T follicular helper cell (primary cell): ENCODE measurements at places on chromosomes 12 and 14.
A peak's percentile ranks its signal among the peaks of the same experiment; 100 is the strongest.

- DNase-seq: no peak
Measured at GRCh38 chr12:133236556-133236955, 879 bp upstream of the ANHX start.

GRCh38 chr12:52228931-52229330 lies 4.1 kb upstream of the KRT7 start:
- no peak for DNase-seq

- no peak for DNase-seq
Measured at GRCh38 chr14:38623661-38624060, 367.8 kb upstream of the CLEC14A start.

DNA sequence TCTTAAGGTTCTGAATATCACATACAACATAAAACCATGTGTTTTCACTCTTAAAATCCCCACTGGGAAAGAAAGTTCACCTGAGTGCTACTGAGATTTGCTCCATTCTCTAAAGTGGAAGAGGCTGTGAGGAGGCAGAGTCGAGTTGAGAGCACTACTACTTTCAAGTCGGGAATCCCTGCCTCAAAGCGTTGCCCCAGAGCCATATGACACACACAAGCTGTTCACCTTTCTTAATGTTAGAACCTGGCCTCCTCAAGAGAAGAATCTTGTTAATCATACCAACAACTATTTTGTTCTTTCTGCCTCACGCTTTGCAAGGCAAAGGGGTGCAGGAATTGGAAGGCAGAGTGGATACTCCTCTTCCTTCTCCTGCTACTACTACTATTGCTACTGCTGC lies 149.7 kb upstream of the DAAM1 start:
- DNase-seq: no peak

- DNase-seq: no peak
Measured at GRCh38 chr12:16913832-16914490, 308.0 kb upstream of the LMO3 start.

GRCh38 chr14:61730756-61731373 lies 31.4 kb upstream of the SNAPC1 start:
- DNase-seq: no peak

- DNase-seq: no peak
Measured at GRCh38 chr12:107654873-107655272, 30.7 kb upstream of the PWP1 start.

DNA sequence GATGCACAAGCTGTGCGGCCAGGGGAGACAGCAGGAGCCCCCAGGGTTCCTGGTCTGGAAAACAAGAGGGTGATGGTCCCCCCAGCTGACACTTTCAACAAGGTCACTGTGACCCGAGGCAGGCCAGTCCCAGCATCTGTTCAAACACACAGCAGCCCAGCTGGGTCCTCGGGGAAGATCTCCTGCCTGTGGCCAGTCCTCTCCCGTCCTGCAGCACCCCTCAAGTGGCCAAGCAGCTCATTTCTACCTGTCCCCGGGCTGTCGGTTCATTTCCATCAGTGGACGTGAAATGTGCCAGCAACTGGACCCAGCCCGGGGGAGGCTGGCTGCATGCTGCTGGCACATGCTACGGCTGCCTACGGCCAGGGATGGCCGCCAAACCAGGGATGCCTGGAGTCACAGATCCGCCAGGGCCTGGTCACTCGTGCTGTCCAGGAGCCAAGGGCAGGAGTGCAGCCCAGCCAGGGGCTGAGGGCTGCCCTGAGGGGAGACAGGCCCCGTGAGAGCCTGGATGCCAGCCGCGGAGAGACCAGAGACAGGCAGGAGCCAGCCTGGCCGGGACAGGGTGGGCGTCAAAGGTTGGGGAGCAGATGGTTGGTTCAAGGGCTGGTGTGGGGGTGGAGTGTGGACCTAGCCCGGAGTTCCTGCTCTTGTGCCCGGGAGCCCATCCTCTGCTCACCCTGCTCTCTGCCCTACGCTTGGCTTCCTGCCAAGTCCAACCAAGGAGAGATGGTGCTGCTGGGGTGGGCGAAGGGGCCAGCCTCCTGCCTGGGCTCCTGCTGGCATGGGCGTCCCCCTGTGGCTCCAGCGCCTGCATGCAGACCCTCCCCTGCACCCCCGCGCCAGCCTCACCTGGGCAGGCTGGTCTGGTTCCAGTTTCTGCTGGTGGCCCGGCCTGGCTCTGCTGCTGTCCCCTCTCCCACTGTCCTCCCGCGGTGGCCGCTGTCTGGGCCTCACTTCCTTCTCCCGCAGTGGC lies 143.8 kb downstream of the ADGRD1 start:
- DNase-seq: no peak

- no peak for DNase-seq
Measured at GRCh38 chr12:14948672-14949071, 10.3 kb upstream of the ERP27 start.

GRCh38 chr14:60235440-60235839 lies 13.6 kb upstream of the PPM1A start:
- no peak for DNase-seq

DNA sequence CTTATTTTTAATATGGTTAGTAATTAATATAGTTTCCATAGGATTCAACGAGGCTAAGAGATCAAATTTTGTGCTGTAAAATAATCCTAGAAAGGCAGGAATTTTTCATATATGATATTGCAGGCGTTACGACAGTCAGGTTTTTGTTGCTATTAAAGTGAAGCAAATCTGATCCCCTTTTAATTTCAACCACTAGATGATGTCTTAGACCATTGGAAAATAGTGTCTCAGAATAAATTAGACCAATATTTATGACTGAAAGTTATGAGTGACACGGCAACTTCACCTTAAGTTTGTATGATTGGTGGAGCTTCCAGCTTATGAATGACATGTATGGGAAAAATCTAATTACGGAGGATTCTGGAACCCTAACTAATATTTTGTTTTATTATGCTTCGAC lies 2.5 kb downstream of the TPH2 start:
- no peak for DNase-seq

DNA sequence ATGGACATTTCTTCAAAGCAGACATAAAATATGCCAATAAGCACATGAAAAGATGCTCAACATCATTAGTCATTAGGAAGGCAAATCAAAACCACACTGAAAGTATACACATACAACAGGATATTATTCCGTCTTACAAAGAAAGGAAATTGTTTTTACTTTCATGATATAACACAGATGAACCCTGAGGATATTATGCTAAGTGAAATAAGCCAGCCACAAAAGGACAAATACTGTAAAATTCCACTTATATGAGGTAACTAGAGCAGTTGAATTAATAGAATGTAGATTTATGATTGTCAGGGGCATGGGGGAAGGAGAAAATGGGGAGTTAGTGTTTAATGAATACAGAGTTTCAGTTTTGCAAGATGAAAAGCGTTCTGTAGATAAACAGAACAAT lies 4.2 kb downstream of the ACYP1 start:
- DNase-seq: no peak

GRCh38 chr12:5525783-5526367 lies 94.0 kb downstream of the NTF3 start:
- DNase-seq: no peak

- DNase-seq: no peak
Measured at GRCh38 chr14:73634011-73634833, 10.6 kb upstream of the DNAL1 start.

- peak; percentile 84 for DNase-seq
Measured at GRCh38 chr14:55051423-55052268, at the start of gene MAPK1IP1L. Gene MAPK1IP1L (plus strand): TSS chr14:55051647. CDS start chr14:55061684, 10,037 bp downstream.

DNA sequence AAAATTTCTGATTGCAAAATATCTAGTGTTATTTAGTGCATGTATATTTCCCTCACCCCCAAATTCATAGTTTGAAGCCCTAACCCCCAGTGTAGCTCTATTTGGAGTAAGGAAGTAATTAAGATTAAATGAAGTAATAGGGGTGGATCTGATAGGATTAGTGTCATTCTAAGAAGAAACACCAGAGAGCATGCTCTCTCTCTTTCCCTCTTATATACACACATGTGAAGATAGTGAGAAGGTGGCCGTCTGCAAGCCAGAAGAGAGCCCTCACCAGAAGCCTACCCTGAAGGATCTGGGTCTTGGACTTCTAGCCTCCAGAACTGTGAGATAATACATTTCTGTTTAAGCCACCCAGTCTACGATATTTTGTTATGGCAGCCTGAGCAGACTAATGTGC lies 120.3 kb downstream of the TMEM30B start:
- DNase-seq: no peak

DNA sequence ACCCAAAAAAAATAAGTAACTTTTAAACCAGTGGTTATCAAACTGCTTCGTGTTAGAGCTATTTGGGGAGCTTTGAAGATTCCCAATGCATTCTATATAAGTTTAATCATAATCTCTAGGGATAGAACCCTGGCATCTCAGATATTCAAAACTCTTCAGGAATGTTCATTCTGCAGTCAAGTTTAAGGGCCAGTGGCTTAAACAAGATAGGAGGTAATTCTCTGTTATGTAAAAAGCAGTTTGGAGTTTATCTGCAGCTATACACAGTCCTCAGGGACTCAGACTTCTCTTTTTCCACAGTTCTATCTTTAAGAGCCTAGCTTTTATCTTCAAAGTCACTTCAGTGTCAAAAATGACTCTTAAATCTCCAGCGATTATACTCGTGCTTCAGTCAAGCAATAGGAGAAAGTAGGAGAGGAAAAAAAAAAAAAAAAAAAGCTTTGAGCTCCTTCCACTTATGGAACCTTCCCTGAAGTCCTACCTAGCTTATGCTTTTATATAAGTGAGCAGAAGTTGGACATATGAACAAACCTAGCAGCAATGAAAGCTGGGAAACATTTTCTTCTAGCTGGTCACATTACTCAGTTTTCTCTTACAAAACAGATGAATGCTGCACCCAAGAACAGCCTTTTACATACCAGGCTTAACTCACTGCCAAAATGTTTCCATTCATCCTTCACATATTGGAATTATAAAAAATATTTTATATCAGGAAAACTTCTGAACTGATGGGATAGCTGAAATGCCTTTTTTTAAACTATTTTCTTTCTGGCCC lies 302.8 kb downstream of the FSCB start:
- no peak for DNase-seq

DNA sequence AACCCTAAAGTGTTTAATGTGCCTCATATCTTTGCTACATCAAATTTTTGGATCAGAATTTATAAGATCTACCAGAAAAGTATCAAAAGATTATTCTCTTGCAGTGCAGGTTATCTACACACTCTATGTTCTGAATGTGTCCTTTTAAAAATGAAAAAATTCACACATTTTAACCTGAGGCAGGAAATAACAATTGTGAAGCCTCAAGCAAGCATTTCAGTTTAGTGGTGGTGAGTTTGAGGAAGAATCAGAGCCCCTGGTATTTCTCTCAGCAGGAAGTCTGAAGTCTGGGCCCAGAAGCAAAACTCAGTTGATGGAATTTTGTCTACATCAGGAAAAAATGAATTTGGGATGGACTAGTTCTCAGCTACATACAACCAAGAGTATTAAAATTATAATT lies 137.0 kb upstream of the PZP start:
- no peak for DNase-seq

DNA sequence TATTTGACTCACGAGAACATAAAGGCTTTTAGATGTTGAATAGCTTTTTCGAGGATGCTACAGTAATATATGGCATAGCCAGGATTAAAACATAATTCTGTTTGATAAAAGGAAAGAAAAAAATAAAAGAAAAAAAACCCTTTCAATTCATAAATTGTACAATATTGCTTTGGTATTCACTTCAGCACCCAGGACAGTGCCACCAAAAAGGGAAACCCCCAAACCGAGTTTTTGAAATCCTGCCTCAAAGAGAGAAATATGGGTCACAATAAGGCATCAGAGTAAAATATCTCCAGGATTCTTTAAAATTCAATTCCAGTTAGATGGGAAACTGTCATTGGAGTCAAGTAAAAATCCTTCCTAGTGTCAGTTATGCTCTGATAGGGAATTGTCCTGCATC lies 551.2 kb upstream of the SEL1L start:
- no peak for DNase-seq

DNA sequence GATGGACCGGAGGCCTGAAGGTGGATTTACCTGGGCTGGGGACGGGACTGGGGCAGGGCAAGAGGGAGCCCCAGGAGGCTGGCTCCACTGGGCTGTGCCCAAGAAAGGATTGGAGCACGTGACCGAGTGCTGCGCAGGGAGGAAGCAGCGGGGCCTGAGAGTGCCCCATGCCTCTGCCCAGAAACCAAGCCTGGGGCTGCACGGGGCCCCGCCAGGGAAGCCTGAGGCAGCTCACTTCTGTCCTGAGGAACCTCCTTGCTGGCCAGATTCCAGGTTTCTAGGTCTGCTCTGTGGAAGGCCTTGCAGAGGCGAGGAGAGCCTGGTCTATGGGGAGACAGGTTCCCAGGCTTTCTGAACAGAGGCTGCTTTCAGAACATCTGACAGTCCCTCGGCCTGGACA lies 10.4 kb downstream of the NGB start:
- DNase-seq: no peak

DNA sequence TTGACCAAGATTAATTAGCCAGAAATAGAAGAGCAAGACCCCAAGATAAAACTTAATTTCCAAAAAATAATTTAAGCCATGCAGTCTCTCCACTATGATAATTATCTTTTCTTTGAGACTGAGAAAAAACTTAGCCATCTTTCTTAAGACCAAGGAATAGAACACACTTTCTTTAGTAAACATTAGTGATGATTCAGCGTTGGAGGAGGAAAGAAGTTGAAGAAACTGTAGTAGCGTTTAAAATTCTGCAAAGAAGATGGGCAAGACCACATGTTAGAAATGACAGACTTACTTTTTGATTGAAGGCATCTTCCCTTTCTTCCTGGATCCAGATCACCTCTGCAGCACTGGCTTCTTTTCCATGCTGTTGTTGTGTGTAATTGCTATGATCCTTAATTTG lies 124.8 kb upstream of the RASSF8 start:
- no peak for DNase-seq

- no peak for DNase-seq
Measured at GRCh38 chr12:104000807-104001434, 35.2 kb downstream of the TDG start.

DNA sequence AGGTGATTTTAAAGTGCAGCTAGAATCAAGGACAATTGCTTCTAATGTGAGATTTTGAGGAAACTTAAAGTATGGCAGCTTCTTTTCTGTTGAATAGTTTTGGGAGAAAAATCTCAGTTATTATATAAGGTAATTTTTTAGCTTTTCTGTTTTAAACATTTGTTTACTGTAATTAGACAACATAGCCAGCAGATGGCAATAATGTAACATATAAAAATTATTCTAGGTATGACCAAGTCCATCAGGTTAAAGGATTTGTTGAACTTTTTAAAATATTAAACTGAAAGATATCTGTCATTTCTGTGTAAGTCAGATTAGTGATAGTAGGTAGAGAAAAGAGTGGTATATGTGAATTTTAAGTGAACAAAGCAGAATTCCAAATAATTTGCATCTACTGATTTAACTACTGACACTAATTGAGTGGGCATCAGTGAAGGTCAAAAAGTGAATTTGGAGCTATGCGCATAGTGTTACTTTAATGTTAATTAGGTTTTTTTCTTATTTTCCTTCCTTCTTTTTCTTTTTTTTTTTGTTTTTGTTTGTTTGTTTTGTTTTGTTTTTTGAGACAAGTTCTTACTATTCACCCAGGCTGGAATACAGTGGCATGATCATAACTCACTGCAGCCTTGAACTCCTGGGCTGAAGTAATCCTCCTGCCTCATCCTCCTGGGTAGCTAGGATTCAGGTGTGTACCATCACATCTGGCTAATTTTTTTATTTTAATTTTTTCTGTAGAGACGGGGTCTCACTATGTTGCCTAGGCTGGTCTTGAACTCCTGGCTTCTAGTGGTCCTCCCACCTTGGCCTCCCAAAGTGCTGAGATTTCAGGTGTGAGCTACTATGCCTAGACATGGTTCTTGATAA lies 18.6 kb downstream of the PRORP start:
- no peak for DNase-seq
